ENCODE measurements at places on chromosomes 3 and 15.

GRCh38 chr3:195071916-195072820 is 198.8 kb downstream of the XXYLT1 start:
- DNase-seq, result no peak

GRCh38 chr15:64905119-64905831 is 6.4 kb upstream of the ANKDD1A start:
- DNase-seq, result no peak

DNA sequence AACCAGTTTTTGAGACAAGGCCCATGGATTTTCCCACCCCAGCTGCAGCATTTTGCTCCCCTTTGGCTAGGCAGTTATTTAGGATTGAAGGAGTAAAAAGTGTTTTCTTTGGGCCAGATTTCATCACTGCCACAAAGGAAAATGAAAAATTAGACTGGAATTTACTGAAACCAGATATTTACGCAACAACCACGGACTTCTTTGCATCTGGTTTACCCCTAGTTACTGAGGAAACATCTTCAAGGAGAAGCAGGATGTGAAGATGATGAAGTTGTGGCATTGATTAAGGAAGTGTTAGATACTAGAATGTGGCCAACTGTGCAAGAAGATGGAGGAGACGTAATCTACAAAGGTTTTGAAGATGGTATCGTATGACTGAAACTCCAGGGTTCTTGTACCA is 165.2 kb upstream of the MYRIP start:
- no peak for DNase-seq

DNA sequence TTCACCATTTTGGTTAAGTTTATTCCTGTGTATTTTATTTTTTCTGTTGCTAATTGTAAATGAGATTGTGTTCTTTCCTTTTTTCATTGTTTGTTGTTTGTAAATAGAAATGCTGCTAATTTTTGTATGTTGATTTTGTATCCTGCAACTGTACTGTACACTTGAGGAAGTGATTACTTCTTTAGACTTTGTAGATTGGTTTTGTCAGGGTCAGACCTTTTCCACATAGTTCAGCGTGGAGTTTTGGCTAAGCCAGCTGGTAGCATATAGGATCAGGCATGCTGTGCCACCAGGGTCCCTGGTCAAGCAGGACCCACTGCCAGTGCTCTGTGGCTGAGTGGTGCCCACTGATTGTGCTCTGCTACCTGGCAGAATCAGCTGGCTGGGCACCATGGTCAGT is 80.1 kb downstream of the CD200 start:
- no peak for DNase-seq

- DNase-seq, result no peak
These were observed 7.6 kb downstream of the RTP2 start for GRCh38 chr3:187694801-187695200.

DNA sequence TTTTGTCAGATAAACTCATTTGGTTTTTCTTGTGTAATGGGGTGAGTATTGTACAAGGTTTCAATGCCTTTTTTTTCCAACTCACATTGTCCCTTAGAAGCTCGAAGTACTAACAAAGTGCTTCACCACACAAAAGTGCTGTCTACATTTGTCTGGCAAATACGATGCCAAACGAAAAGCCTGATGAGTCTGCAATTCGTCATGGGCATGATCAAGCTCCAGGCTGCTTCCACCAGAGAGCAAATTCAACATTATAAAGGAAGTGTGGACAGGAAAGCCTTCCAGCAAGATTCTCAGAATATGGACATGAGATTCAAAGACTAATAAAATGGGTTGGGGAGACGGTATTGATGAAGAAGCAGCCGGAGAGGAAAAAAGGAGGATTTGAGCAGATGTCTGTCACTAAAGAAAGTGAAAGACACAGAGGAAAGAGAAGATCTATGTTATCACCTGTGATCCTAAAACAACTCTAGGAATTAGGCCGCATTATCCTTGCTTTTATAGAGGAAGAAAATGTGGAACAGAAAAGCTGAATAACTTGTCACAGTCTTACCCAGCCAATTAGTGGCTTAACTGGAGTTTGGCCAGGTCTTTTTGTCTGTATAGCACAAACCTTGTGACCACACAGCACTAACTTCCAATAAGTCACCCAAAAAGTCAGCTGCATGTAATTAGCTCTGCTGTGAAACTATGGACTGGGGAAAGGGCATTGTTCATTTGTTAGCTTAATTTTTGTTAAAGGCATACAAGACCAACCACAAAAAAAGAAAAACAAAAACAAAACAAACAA is 494.8 kb downstream of the FHIT start:
- no peak for DNase-seq

DNA sequence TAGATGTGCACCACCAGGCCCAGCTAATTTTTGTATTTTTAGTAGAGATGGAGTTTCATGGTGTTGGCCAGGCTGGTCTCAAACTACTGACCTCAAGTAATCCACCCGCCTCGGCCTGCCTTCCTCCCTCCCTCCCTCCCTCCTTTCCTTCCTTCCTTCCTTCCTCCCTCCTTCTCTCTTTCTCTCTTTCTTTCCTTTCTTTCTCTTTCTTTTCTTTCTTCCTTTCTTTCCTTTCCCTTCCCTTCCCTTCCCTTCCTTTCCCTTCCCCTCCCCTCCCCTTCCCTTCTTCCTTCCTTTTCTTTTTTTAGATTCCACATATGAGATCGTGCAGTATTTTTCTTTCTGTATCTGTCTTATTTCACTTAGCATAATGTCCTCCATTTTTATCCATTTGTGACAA is 81.3 kb downstream of the FAM81A start:
- no peak for DNase-seq

DNA sequence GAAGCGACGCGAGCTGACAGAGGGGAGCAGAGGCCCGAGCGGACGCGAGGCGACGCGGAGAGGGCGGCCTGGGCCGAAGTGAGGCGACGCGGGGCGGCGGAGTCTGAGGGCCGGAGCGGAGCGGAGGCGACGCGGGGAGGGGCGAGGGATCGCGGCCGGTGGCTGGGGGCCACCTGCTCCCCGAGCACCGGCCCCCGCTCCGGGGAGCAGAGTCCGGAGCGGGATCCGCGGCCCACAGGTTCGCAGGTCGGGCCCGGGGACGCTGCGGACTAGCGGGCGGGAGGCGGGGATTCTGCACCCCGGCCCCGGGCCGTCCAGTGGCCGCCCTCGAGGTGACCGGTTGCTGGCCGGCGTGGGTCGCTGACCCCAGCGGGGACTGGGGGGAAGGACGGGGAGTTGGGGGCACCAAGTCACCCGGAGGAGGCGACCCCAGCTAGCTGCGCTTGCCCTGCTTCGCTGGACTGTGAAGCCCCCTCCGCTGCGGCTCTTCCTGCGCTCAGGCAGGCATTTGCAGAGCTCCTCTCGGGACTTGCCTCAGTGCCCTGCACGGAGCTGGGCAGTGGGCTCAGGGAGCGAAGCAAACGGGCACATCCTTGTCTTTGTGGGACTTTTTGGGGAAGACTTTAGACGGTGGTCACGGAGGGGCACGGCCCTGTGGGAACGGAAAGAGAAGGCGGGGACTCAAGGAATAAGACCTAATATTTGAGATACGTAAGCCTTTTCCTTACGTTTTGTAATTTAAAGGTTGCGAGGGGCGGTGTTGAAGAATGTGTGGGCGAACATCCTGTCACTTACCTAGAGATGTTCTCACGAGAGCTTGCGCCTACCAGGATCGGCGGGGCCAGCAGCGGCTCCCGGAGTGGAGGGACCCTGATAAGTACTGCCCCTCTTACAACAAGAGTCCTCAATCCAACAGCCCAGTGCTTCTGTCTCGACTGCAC is 566 bp downstream of the HMCES start:
- peak; percentile 42 for DNase-seq

DNA sequence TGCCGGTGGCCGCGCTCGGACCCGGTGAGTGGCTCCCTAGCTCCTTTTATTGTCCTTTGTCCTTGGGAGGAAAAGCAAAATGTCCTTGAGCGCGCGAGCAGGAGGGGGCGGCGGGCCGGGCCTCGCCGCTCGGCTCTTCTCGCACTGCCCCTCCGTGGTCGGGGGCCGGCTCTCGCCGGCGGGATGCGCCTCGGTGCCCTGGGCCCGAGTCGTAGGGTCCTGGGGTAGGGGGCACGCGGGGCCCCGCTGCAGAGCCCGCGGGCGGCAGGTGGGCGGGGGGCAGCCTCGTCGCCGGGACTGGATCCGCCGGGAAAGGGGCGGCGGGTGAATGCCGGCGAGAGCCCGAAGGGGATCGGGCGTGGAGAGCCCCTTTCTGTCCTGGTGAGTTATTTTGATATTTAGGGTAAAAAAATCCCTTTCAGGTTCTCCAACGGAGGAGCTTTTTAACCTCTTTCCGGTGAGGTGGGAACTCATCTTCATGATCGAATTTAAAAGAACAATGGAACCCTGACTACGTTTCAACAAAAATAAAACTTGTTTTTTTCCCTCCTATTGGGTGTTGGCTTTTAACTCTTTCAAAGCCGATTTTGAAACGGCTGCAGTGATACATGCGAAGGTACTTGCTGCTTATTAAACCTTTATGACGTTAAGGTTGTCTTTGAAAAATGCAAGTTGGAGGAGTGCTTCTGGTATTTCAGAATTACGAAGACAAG is 16.8 kb upstream of the CHD2 start:
- DNase-seq, result peak; percentile 68

DNA sequence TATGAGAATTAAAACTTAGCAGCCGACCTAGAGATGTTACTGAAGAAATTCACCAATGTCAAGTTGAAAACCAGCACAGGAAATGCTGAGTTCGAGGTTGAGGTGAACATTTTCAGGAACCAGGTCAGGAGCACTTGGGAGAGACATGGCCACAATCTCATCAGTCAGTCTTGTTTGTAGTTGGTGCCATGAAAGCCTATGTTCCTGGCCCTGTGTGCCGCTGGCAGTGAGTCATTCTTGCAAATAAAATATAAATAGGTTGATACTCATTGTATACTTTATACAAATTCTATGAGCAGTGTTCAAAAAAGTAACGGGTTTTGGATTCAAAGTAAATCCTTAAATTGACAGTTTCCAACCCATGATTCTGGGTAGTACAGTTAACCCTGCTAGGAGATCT is 1.5 kb upstream of the FSIP1 start:
- no peak for DNase-seq

DNA sequence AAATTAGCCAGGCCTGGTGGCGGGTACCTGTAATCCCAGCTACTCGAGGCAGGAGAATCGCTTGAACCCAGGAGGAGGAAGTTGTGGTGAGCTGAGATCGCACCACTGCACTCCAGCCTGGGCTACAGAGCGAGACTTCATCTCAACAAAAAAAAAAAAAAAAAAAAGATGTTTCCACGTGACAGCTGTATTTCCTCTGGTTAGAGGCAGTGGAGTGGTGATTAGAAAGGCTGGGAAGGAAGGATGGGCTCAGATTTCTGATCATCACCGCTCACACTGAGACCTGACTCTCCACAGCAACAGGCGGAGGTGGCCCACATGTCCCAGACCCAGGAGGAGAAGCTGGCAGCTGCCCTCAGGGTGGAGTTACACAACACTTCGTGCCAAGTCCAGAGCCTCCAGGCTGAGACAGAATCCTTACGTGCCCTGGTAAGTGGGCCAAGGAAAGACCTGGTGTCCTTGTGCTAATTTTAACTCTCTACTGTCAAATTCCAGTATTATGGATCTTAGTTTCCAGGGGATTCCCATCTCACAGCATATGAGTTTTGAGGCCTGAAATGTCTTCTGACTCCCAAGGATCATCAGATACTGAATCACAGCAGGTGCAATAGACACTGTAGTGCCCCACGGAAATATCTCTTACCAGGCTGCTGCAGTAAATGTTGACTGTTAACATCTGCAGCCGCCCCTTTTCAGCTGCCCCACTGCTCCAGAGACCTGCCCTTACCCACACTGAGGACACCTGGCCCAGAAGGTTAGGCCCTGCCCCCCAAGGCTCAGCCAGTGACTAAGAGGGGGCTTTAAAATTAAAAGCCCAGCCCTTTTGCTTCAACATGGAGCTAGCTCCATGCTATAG is 66.9 kb downstream of the BFSP2 start:
- DNase-seq, result no peak

GRCh38 chr15:99909592-99910295 is 176.5 kb upstream of the LYSMD4 start:
- DNase-seq, result no peak
